ENCODE measurements at places on chromosomes 13 and 19. TPM values are rescaled to one million over a fixed set of nuclear protein-coding genes. Genes with fewer than 3 reads are reported as not detected.

- DNase-seq = peak; percentile 11
- peaks cover 19% of the 10 kb centered on the region for H3K36me3 ChIP-seq
- H3K27ac ChIP-seq = peak overlapping the region; percentile 92
- H3K4me3 ChIP-seq = peak overlapping the region; percentile 96
Observed at GRCh38 chr19:52527956-52528351, 486 bp downstream of the ZNF808 start.

DNA sequence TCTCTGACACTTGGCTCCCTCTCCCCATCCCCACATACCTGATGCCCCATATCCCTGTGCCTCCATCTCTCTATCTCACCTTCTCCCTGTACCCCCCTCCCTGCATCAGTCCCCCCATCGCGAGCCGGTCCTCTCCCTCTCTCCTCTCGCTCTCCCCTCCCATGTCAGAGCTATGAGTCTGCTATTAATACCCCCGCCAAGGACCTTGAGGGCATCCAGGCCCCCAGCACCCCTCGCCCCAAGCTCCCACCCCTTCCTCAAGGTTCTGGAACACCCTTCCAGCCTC lies 1.6 kb downstream of the GRIN2D start:
- no peaks in the 10 kb centered on the region for H3K36me3 ChIP-seq
- no peak overlapping the region for H3K27ac ChIP-seq
- no peak overlapping the region for H3K4me3 ChIP-seq
- no peak for DNase-seq
- H3K27me3 ChIP-seq = peaks cover 34% of the 10 kb centered on the region

DNA sequence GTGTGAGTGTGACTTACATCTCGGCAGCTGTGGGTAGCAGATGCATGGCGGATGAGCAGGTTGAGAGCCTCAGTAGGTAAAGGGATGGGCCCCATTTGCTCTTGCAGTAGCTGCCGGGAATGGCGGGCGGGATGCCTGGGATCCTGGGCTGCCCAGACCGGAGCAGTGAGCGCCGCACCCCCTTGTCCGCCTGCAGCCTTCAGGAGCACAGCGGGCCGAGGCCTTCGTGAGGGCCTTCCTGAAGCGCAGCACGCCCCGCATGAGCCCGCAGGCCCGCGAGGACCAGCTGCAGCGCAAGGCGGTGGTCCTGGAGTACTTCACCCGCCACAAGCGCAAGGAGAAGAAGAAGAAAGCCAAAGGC lies 4.1 kb downstream of the POP4 start:
- peaks cover 17% of the 10 kb centered on the region for H3K4me1 ChIP-seq
- DNase-seq = no peak
- peaks cover 36% of the 10 kb centered on the region for H3K36me3 ChIP-seq
- no peak overlapping the region for H3K4me3 ChIP-seq
- no peak overlapping the region for H3K27ac ChIP-seq
- H3K27me3 ChIP-seq = no peaks in the 10 kb centered on the region

Gene HSPH1
- 214 TPM for total RNA-seq

Gene C19orf38
- 1.7 TPM for total RNA-seq

Gene B3GNT8
- 0.68 TPM for total RNA-seq

DNA sequence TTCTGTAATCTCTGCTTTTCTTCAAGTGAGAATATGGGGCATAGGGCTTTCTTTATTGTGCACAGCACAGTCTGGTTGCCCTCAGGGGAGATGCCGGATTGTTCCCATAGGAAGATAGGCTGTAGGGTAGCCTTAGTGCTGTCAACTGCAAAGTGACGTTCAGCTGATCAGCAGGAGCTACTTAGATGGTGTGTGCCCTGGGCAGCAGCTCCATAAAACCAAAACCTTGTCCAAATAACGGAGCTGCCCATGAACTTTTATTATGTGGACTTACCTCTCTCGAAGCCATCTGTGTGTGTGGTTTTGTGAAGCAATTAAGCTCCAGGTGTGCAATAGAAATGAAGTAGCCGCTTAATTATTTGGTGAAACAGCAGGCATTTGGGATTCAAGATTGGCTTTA lies 120.0 kb upstream of the RNF113B start:
- no peak overlapping the region for H3K27ac ChIP-seq
- H3K4me1 ChIP-seq = no peaks in the 10 kb centered on the region

All from activated CD4-positive, alpha-beta memory T cell treated with anti-CD3 and anti-CD28 coated beads for 36 hours (primary cell).